ENCODE measurements at places on chromosomes 5 and 9. TPM values are rescaled to one million over a fixed set of nuclear protein-coding genes. Genes with fewer than 3 reads are reported as not detected.

Gene ARL15
- total RNA-seq: 39.0 TPM

Gene GDF9
- total RNA-seq: not detected

Gene DIRAS2
- total RNA-seq: 0.39 TPM

Gene NELFB
- 56.7 TPM for total RNA-seq

Gene GOLGA2
- 40.7 TPM for total RNA-seq

Gene ARHGEF37
- total RNA-seq: 20.6 TPM

Gene SPATA6L
- 3.3 TPM for total RNA-seq

Gene SLC6A19
- not detected for total RNA-seq
